WTC11 (cell line): ENCODE measurements at places on chromosomes 7 and 10.

DNA sequence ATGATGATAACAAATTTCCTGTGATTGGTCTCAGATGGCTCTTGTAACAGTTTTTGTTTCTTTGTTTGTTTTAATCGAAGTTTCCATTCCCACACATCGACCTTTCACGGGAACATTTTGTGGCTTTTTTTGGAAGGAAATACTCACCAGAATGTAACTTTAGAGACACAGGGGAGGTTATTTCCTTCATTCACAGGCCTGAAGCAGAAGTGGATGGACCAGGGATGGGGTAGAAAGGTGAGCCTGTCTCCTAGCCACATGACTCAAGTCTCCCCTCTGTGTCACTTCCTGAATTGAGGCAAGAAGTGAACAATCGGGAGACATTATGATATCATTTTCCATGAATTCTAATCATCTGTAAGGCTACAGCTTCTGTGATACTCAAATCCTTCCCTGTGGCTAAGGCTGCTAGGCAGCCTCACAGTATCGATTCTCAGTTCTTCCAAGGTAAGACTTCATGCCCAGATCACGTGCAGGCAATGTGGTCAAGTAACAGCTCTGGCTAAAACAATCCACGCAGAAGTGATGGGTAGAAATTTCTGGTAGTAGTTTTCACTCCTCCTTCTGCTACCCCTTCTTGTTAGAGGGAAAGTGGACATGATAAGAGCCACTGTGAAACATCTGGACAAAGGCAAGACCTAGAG, 203.9 kb upstream of the NEBL start:
- no peak for DNase-seq

DNA sequence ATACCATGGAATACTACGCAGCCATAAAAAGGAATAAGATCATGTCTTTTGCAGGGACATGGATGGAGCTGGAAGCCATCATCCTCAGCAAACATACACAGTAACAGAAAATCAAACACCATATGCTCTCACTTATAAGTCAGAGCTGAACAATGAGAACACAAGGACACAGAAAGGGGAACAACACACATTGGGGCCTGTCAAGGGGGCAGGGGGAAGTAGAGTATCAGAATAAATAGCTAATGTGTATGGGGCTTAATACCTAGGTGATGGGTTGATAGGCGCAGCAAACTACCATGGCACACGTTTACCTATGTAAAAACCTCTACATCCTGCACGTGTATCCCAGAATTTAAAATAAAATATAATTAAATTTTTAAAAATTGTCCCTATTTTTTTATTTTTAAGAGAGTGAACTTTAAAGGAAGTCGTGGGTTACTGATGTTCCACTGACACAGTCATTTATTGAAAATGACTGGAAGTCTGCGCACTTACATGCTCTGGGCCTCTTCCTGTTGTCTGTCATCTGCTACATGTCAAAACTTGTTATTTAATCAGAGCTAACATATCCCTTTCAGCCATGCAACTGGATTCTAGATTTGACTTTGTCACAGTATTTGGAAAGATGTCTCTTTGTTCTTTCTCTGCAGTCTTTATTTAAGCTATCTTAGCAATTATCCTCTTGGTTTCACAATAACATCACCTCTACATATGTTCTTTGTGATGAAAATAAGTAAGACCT, 73.7 kb upstream of the ABCB5 start:
- DNase-seq, result no peak

DNA sequence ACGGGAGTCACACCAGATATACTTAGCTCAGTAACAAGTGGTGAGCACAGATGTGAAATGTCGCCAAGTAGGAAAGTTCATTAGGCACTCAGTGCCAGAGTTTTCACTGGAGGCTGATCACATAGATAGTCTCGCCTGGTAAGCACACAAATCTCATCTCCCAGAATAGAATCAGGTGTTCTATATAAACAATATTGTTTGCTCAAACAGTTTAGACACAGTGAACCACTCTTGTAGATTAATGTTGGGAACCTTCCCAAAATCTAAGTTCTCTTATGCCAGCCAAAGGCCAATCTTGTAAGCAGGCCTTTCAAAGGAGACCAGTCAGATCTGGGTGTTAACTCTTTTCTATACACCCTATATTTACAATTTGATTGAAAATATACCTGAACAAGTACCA, 716.5 kb upstream of the GRM3 start:
- no peak for DNase-seq

GRCh38 chr10:28678687-28679457, 1.6 kb downstream of the BAMBI start:
- DNase-seq, result no peak
